ENCODE measurements at places on chromosomes 5 and 9.

DNA sequence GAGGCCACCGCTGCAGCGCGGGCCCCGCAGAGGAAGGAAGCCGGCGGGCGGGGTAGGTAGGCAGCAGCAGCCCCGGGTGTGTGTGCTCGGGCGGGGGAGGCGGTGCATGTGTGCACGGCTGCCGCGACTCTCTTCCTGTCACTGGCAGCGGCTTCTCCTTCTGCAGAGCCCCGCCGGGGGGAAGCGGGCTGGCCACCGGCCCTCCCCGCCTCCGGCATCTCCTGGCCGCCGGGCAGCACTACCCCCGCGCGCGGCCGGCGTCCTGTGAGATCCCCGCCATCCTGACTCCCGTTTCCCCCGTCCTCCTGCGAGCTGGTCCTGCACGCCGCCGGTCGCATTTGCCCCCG, 315 bp downstream of the PIK3R1 start:
- no peak for DNase-seq

- DNase-seq = no peak
These were observed 14.7 kb upstream of the ARRDC3 start for GRCh38 chr5:91397791-91398190.

- no peak for DNase-seq
These were observed 35.7 kb downstream of the TGFBI start for GRCh38 chr5:136064510-136064909.

DNA sequence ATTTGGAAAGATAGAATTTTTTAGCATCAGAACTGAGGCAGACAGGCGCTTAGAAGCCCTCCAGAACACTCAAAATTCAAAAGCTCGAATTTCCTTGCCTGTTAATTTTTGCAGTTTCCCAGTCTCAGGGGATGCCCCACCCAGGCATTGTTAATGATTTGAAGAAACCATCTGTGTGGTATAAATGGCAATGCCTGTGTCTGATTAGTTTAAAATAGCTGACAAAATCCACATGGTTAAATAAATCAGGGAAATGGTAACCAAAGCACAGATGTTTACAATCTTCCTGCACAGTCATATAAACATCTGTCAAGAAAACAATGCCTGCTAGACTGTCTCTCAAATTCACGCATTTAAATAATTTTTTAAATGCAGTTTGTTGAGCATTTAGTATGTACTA, 185.2 kb upstream of the RGMB start:
- no peak for DNase-seq

GRCh38 chr5:111998871-111999270, 241.9 kb upstream of the NREP start:
- DNase-seq = no peak

- no peak for DNase-seq
These were observed 728 bp upstream of the SLC1A1 start for GRCh38 chr9:4489562-4489918.

DNA sequence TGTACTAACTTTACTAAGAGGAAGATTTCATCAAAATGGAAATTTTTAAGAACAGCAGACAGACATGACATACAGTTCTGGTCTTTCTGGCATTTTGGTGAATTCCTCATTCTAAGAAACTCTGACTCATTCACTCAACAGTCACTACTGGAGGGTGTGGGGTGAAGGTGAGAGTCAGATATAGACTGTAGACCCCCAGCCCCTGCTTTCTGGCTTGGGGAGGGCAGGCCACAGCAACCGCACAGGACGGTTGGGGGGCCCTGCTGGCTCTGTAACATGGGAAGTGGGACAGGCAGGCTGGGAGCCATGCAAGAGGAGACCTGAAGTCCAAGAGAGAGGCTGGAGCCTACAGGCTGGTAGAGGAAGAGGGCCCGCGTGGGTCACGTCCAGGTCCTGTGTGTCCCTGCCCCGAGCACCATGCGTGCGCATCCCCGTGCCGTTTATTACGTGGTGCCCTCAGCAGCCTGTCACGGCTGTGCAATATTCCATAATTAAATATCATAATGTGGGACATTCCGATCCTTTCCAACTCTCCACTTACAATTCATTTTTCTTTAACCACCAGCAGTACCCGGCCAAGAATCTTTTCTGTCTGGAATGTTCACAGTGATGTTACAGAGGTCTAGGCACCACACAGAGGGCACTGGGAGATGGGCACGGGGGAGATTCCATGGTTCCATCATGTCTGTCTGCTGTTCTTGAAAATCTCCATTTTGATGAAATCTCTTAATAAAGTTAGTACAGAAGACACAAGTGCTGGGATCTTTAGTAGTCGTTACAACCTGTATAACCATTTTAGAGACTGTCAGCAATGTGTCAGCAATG, 75.5 kb downstream of the SEMA4D start:
- peak; percentile 73 for DNase-seq

GRCh38 chr9:708182-708550, 133.3 kb upstream of the DMRT1 start:
- DNase-seq = peak; percentile 55

DNA sequence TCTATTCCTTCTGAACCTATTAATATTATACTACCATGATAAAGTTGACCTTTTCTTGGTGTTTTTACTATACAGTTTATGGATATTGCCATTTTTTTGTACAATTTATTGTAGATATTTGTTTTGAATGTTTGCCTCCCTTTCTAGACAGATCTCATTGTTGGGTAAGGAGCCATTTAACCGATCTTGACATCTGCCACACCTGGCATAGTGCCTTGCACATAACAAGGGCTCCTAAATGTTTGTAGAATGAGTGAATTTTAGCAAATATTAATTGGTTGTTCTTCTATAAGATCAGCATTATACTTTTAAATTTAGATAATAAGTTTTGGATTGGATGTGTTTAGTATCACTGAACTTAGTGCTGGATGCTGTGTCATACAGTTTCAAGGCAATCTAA, 175.3 kb downstream of the GDNF start:
- no peak for DNase-seq

DNA sequence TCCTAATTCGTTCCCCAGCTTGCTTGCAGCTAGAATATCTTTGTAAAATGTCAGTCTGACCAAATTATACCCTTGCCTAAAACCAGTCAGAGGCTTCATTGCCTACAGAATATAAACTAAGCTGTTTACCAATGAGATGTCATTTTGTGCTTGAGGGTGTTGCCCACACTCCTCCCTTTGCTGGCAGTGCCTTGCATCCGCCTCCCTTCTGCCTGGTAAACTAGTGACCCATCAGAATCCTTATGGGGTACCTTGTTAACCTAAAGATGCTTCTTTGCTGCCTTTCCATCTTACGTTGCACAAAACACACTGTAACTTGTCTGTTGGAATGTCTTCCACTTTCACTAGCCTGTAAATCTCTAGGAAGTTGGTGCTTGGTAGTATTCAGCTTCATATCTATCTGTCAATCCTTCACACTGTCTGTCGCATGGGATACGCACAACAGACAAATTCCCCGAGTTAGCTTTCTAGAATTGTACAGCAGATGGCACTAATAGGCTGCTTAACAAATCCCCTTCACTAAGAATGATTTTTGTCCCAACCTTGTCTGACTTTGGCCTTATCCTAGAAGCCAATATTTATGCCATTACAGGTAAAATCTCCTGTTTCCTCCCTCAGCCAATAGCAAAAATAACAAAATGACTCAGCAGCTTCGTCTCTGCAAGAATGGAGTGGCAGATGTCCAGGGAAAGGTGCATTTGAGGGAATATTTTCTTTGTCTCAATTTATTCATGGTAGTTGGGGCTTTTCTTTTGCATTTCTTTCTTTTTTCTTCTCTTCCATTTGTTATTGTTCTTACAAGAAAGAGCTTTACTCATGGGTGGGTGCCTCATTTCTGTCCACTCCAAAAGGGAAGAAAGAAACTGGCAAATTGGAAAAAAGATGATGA, 3.0 kb downstream of the NUDT2 start:
- DNase-seq = peak; percentile 46

- DNase-seq = no peak
These were observed 17.4 kb upstream of the CTSL start for GRCh38 chr9:87708546-87708945.
